A172 (cell line): ENCODE measurements at places on chromosomes 6 and 20.

DNA sequence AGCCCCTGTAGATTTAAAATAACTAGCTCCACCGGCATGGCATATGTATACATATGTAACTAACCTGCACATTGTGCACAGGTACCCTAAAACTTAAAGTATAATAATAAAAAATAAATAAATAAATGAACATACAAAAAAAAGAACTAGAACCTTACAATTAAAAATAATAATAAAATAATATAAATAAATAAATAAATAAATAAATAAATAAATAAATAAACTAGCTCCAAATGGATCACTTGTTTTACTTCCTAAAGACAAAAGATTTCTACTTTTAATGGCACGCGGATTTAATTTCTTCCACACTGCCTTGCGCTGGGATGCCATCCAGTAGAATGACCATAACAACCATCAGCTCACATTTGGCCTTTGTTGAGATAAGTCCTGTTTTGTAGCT, 141.0 kb upstream of the NRSN1 start:
- DNase-seq: no peak

- no peak for DNase-seq
Observed at GRCh38 chr6:133435065-133435728, 194.0 kb downstream of the EYA4 start.

DNA sequence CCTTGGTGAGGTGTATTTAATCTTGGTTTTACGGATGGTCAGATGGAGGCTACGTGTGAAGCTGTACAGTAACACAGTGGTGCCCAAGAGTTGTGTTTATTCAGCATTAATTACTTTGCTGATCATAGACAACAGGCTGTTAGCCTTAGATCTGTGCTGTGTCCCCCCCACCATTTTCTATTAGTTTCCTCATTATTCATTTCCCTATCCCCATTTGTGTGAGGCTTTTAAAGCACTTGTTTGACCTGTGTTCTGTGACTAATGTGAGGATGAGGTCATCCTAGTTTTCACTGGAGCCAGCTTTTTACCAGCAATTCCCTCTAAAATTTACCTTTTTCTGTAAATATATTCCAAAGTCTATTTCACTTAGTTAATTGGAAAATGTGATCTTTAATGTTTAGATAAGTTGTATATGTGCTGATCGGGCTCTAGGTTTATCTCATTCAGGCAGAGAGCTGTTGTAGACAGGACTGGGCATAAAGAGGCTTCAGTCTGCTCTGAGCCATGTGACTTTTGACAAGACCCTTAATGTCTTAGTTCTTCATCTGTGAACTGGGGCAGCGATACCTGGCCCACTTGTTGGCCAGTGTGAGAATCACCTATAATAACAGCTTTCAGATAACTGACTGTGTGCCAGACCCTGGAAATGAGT, 8.4 kb downstream of the MAPRE1 start:
- no peak for DNase-seq

DNA sequence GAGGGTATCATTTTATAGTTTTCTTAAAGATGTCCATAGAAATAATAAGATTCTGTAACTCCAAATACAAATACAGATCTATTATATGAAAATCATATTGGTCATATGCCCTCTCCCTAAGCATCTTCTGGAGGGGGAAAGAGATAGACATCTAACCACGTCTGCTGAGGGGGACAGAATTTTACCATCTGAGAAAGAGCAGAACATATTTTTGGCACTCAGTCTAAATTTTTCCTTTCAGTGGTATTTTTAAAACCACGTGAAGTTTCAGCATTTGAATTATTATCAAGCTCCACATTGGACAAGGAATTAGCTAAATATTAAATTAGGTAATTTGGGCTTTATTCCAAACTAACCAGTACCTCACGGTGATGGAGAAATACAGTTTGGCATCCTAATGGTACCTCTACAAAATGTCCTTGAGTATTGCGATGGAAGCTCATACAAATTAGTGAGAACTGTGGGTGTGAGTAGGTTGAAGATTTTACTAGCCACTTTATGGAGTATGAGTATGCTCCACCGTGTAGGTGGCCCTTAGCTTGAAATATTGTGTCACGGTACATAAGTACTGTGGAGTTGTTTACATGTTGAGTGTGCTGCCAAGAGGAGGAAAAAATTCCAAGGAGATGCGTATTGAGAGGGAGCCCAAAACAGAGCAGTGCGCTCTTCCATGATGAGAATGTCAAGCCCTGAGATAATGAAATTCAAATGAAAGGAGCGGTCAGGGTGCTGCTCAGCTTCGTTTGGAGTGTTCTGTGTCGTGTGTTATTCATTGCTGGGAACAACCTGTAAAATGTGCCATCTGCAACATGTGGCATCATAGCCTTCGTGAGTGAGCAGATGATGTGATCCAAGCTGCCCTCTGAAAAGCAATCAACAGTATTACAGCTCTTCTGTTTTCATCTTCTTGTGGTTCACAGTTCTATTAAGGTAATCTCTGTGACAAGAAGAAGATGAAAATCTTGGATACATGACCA, 48.4 kb upstream of the PHACTR2 start:
- no peak for DNase-seq

DNA sequence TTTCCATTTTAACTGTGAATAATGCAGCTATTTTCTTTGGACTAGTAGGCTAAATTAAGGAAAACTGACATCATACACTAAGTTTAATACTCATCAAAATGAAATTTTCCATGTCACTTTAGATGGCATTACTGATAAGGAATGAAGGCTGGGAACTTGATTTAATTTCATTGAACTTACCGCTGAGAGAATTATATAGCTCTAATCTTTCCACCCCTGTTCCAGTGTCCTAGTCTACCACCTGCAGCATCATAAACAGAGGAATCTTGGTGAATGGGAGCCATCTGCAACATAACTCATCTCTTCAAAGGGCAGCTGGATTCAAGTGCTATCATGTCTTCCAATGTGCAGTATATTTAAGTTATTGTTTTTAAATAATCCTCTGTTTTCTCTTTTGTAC, 1395.2 kb downstream of the EPHA7 start:
- no peak for DNase-seq
